Thoracic aorta (tissue), 2 donors: ENCODE measurements at places on chromosomes 11 and 22. TPM values are rescaled to one million over a fixed set of nuclear protein-coding genes. Genes with fewer than 3 reads are reported as not detected.
A peak's percentile ranks its signal among the peaks of the same experiment; 100 is the strongest.

PDE3B gene
- 24.0 TPM for total RNA-seq

NELL1 gene
- not detected for total RNA-seq

SGSM1 gene
- total RNA-seq: 6.8 TPM

NXPE2 gene
- not detected for total RNA-seq

ANGPTL5 gene
- total RNA-seq: 2.0 TPM

APOA5 gene
- total RNA-seq: not detected

DNA sequence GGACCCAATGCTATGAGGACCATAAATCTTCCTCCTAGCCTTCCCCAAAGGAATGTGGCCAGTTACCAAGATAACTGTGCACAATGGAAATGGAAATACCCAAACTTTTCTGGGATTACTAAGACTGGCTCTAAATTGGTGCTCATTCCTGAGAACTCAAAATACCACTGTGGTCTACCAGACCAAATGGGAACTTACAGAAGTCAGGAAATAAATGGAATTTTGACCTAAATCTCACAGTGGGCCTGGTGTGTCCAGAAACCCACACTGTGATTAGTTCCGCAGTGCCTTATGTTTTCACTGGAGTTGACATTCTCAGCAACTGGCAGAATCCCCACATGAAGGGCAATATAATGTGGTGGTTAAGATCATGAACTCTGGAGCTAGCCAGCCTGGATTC is 99.4 kb upstream of the ZC3H12C start:
- no peak for DNase-seq

- peak; percentile 38 for DNase-seq
These were observed 5.9 kb downstream of the USP2 start for GRCh38 chr11:119375337-119376196.

DNA sequence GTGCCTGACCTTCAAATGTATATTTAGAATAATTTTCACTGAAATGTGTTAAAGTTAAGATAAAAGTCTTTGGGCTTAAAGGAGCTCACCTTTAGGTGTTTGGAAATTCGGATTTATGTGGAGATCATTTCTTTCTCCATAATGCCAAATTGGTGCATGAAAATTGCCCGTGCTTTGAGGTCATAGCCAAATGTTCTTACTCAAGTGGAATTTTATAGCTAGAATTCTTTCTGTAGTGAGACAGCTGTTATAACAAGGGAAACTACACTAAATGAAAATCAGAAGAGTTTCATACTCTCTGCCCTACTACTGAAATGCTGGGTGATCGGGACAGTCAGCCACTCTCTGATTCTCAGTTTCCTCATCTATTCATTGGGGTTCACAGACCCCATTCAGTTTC is 89.5 kb upstream of the DBX1 start:
- DNase-seq: no peak

DNA sequence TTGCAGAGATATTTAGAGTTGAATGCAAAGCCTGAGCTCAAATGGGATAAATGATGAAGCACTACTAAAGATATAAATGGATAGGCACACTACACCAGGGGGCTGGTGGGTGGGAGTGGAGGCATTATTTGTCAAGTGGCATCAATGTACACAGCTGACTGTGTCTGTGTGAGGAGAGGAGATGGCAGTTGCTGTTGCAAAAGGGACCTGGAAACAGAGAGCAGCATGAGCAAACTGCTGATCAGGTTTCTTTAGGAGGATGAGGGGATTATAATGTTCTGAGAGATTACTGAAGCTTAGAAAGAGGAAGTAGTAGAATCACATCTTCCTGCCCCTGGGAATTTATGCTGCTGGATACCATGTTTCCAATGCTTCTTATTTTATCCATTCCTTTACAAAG is 39.4 kb upstream of the LIN7C start:
- no peak for DNase-seq

DNA sequence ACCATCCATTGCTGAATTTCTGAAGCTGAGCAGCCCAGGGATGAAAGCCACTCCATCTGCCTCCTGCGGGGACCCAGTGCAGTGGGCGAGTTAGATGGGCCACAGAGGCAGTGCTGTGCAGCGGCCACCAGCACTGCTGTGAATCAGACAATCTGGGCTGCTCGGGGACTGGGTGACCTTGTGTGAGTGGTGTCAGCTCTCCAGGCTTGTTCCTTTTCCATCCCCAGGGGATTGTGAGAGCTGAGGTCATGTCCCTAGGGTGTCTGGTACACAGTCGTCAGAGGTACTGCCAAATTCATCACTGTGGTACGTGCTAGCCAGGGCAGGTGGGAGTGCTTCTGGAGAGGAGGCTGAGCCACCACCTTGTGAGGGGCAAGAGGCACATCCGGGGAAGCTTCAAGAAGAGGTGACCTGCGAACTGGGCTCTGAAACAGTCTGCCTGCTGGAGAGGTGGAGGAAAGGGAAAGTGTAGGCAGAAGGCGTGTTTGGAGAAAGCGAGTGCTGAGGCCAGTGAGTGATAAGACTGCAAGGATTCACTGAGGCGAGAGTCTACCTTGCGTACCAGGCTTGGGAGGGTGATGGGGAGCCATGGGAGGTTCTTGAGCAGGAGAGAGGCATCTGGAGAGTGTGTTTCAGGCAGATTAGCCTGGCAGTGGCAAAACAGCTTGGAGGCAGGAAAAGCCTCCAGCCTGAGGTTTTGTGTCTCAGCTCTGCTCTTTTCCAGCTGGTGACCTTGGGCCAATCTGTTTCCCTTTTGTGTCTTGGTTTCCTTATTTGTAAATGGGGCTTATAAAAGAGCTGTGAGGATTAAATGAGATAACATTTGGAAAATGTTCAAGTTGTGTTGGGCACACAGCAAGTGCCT is 22.7 kb downstream of the CACNA1I start:
- no peak for DNase-seq

DNA sequence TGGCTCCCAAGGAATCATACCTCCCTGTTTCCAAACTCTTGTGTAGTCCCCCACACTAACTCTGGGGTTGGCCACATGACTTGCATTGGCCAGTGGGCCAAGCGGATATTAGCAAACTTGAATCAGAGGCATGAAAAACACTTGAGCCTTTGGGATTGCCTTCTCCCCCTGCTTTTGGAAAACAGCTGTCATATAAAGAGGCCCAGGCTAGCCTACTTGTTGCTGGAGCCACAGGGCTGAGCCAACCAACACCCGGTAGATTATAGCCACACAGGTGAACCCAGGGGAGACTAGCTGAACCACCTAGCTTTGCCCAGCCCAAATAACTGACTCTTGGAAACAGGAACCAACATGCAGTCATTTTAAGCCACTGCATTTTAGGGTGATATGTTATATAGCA is 354.8 kb downstream of the TENM4 start:
- DNase-seq: no peak

GRCh38 chr11:66564538-66564937 is 3.9 kb downstream of the CTSF start:
- no peak for DNase-seq

DNA sequence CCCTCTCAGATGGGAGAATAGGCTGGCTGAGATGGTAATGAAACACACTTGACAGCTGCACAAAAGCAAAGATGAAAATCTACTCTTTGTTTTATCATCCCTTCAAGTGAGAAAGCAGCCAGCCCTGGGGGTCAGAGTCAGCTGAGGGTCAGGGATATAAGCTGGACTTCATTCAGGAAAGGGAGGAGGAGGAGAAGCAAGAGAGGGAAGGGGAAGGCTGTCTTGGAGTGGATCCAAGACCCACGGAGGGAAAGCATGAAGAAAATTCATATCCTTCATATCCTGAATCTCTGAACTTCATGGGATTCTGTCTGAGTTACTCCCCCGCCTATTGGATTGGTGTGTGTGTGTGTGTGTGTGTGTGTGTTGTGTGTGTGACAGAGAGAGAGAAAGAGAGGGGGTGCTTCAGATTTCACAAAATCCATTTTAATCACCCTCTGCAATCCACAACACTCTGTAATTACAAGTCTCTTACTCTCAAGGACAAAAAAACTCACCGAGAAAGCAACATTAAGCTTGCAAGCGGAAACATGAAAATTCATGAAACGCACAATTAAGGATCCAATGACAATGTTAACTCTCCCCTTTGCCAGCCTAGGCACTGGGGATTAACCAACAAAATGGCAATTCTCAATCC is 327.7 kb downstream of the TENM4 start:
- DNase-seq: no peak

GRCh38 chr22:50148991-50149721 is 21.4 kb upstream of the PANX2 start:
- DNase-seq: no peak

DNA sequence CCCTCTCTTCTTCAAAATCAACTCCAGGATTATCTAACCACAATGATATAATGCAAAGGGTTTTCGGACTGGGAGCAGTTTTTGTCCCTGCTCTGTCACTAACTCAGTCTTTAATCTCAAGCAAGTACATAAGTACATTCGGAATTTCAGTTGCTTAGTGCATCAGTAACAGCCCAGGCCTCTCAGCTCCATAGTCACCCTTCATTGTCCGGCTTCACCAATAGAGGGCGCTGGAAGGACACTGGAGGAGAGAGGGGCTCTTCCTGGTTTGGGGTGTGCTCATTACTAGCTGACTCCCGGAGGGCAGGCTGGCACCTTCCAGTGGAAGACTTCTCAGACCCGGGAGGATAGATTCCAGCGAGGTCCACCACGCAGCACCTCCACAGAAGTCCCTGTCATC is 90.4 kb upstream of the PDGFD start:
- no peak for DNase-seq

DNA sequence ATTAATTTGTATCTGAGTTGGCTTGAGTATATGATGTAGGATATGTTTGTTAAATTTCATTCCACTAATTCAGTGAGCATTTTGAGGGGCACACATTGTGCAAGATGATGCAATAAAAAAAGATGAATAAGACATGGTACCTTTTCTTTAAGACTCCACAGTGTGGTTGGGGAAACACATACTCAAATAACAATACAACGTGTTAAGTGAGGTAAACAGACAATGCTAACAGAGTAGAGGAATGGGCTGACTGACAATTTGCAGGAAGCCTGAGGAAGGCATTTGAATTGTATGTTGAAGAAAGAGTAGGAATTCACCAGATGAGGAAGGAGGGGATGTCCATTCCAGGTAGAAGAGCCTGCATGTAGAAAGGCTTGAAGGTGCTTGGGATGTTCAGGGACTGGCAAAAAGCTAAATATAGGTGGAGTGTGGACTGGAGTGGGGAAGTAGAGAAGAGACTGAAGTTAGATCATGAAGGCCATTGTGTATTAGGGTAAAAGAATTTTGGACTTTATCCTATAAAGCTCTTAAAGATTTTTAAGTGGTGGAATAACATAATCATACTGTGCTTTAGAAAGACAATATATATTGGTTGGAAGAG is 6.8 kb downstream of the RNF169 start:
- DNase-seq: no peak

DNA sequence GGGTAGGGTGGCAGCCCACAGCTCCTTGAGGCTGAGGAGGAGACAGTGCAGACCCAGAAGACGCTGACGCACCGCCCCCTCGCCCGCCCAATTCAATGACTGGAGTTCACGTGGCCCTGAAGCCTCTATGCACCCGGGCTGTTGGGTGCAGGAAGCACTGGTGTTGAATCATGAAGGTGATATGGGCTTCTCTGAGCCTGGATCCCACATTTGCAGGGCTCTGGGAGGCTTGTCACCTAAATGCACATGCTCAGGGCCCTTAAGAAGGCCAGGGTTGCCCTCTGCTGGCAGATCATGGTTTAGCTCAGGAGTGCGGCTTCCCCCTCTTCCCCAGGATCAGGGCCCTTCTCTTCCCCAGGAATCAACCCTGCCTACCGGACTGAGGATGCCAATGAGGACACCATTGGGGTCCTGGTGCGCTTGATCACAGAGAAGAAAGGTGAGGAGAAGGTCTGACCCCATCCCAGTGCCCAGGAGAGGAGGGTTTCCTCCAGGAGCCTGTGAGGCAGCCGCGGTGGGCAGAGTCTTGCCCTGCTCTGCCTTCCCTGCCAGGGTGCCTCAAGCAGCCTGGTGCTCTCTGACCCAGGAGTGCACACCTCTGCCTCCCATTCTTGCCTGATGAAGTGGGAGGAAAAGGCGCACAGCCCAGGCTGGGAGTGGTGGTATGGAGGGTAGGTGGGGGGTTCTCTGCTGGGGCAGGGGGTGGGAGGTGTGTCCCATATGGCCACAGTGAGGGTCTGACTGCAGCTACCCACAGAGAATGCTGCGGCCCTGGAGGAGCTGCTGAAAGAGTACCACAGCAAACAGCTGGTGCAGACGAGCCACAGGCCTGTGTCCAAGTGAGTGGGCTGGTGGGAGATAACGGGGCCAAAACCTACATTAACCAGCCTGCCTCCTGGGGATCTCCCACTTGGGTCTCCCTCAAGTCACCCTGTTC is 17.5 kb downstream of the RELT start:
- no peak for DNase-seq

DNA sequence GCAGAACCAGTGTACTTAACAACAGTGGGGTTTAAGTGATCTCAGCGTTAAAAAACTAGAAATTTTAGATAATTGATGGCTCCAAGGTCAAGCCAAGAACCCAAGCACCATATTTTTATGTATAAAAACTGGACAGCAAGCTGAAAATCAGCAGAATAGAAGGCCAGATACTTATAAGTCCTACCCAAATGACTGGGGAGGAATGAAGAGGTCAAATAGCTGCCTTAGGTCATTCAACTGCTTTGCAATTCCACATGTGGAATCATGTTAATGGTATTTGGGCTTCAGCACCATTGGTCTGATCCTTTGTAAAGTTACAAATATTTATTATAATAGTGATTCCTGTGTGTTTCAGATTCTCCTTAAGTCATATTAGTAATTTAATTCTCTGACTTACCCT is 108.4 kb downstream of the FAT3 start:
- DNase-seq: no peak

- DNase-seq: no peak
These were observed 5.3 kb downstream of the PICALM start for GRCh38 chr11:86063536-86063935.

GRCh38 chr11:68329978-68330699 is 17.7 kb downstream of the LRP5 start:
- DNase-seq: no peak

DNA sequence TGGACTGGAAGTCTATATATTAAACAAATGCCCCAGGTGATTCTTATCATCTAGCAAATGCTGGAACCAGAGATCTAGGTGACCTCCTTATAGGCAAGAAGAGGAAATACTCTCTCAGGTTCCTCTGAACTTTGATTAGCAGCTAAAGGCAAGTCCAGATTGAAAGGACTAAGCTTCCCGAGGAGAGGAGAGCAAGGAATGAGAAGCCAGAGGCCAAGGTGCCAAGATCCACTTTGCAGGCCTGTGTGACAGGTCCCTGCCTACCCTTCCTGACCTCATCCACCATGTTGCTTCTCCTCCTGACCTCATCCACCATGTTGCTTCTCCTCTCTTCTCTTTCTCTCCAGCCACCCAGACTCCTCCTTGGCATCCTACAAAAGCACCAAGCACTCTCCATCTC is 173.2 kb downstream of the LARGE1 start:
- DNase-seq: no peak

- DNase-seq: no peak
These were observed 3.1 kb downstream of the MAPK8IP2 start for GRCh38 chr22:50603511-50604255.

- DNase-seq: no peak
These were observed 22.3 kb downstream of the KCNQ1 start for GRCh38 chr11:2466869-2467694.
